ENCODE measurements at places on chromosomes 3 and 15.

DNA sequence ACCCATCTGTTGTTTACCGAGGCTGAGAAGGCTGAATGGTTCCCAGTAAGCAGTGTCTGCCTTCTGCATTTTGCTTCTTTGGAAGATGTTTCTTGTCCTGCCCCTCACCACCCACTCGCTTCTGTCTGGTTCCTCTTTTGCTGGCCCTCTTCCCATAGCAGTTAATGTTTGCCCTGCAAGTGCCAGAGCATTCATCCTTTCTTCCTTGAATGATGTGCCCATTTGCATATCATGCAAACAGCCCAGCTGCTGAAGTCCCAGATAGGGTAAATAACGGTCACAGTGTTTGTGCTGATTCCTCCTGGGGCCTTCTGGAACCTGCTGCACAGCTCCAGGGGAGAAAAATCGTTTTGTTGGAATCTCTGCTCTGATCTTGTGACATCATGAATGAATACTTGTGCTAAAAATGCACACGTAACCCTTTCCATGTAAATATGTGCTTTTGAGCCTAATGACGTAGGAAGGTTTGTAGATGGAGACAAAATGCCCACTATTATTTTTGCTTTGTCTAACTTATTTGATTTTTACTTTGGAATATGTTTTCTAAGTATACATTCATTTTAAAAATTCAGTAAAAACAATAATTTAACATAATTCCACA is 381.0 kb downstream of the SOX2 start:
- DNase-seq: no peak

- DNase-seq: peak; percentile 56
These were observed 1.0 kb upstream of the KLF15 start for GRCh38 chr3:126358038-126358815.

DNA sequence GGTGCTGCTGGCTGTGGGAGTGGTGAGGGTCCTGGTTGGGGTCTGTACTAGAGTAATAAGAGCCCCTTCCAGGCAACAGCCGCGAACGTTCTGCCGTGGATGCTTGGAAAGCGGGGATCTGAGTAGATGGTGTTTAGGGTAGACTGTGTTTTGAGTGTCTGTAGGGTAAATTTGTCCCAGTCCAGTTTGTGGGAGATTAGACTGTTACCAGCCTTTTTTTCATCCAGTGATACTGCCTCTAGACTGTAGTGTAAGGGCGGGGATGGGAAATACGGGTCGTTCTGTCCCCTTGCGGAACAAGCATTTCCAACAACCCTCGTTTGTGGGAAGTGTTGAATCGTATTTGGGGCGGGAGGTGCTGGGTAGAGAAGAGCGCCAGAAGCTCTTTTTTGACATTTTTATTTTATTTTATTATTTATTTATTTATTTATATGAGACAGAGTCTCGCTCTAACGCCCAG is 424 bp downstream of the HAUS2 start:
- no peak for DNase-seq

DNA sequence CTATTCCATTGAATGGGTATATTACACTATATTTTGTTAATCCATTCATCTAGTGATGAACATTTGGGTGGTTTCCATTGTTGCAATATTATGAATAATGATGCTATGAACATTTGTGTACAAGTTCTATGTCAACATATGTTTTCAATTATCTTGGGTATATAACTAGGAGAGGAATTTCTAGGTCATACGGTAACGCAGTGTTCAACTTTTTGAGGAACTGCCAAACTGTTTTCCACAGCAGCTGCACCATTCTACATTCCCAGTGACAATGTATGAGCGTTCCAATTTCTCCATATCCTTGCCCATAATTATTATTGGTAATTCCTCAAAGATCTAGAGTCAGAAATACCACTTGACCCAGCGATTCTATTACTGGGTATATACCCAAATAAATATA is 24.1 kb upstream of the RORA start:
- DNase-seq: no peak

DNA sequence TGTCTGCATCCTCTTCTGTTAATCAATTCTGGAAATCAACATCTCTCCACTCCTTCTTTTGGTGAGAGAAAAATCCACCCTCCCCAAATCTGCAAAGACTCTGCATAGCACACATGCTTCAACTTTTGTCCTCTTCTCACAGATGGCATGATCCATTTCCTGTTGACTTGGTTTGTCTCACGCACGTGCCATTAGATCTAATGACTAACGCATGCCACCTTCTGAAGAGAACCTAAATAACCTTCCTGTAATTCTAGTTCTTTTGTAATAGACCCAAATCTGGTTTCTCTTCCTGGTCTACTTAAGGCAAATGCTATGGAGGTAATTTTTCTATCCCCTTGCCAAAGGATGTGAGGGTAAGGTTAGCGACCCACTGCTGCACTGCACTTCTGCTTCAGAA is 51.0 kb upstream of the ATOSA start:
- no peak for DNase-seq

GRCh38 chr15:78909791-78910228 is 35.0 kb downstream of the CTSH start:
- peak; percentile 66 for DNase-seq

- no peak for DNase-seq
These were observed 114.4 kb downstream of the VGLL4 start for GRCh38 chr3:11529281-11529680.

GRCh38 chr3:79314962-79315361 is 452.8 kb downstream of the ROBO1 start:
- DNase-seq: no peak

DNA sequence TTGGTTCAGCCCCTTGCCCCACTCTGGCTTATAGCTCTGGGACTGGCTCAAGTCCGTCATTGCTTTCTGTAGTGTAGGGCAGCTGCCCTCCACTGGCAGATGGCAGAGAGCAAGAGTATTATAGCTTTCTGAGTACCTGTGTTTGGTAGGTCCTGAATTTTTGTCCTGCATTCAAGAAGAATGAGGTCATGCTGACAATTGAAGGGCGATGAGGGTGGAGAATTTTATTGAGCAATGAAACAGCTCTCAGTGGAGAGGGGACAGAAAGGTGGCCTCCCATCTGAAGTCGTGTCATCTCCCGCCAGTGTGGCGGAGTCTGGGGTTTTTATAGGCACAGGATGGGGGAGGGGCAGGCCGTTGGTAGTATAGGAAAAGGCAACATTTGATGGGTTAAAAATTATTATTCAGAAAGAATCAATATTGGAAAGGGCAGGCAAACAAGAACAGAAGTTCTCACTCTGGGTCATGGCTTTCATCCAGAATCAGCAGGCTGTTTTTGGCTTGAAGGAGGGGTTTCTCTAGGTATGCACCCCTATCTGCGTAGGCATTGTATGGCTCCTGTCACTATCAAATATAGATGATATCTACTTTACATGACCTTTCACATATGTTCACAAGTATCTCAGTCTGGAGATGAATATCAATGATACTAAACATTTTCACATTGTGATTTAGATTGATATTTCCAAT is 1239.7 kb upstream of the ALCAM start:
- no peak for DNase-seq

DNA sequence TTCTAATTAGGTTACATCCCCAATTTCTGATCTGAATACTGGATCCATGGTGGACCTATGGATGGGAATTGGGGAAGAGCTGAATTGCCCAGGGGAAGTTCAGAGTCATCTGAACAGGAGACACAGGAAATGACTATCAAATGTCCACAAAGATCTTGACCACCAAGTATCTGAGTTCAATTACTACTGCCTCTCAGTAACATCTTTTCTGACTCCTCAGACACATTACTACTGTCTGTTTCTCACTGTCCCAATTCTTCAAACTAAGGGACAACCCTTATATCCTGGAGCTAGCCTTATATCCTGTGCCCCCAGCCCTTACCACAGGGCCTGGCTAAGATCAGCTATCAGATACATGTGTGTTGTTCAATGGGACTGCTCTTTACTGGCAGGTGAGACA is 10.1 kb upstream of the IREB2 start:
- no peak for DNase-seq

DNA sequence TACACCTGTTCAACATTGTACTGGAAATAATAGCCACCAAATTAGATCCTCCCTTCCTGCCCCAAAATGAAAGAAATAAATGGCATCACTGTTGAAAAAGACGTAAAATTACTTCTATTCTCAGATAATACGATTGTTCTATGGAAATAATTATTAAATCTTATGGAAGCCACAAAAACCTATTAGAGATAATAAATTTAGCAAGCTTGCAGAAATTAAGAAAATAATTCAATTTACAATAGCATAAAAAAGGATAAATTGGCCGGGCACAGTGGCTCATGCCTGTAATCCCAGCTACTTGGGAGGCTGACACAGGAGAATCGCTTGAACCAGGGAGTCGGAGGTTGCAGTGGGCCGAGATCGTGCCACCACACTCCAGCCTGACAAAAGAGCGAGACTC is 57.8 kb downstream of the PPCDC start:
- no peak for DNase-seq

DNA sequence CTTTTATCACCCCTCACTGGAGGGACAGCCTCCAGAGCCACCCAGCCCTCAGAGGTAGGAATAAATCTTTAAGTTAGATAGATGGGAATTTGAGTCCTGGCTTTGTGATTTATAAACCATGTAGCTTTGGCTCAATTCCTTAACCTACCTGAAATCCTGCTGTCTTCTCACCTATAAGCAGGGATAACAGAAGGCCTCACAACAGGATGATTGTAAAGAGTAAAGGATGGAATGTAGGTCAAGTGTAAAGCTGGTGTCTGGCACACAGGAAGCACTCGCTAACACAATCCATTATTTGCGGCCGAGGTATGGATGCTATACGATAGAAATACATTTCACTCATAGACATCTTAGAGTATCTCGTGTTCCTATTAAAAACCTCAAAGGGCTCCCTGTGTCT is 162.9 kb upstream of the LRTM1 start:
- DNase-seq: no peak

DNA sequence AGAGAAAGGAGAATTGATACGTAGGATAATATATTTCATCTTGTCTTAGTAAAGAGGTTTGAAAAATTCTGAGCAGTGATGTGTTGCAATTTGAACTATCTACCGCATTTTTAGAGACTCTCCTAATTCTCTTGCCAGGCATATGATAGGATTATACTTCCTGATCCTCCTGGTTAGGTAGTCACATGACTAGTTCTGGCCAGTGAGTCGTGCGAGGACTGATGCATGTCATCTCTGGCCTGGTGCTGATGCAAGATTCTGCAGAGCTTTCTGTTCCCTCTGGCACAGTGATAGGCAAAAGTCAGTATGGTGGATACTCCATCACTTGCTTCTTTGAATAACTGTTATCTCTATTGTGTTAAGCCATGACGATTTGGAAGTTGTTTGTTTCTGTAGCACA is 277.6 kb upstream of the NAALADL2 start:
- no peak for DNase-seq

- peak; percentile 62 for DNase-seq
These were observed 23.5 kb downstream of the ZNF80 start for GRCh38 chr3:114213627-114214541.

GRCh38 chr15:45690581-45691260 is 55.9 kb downstream of the SQOR start:
- no peak for DNase-seq

GRCh38 chr3:27554706-27555105 is 70.5 kb upstream of the SLC4A7 start:
- DNase-seq: no peak

GRCh38 chr3:166444756-166445155 is 607.5 kb upstream of the BCHE start:
- no peak for DNase-seq

DNA sequence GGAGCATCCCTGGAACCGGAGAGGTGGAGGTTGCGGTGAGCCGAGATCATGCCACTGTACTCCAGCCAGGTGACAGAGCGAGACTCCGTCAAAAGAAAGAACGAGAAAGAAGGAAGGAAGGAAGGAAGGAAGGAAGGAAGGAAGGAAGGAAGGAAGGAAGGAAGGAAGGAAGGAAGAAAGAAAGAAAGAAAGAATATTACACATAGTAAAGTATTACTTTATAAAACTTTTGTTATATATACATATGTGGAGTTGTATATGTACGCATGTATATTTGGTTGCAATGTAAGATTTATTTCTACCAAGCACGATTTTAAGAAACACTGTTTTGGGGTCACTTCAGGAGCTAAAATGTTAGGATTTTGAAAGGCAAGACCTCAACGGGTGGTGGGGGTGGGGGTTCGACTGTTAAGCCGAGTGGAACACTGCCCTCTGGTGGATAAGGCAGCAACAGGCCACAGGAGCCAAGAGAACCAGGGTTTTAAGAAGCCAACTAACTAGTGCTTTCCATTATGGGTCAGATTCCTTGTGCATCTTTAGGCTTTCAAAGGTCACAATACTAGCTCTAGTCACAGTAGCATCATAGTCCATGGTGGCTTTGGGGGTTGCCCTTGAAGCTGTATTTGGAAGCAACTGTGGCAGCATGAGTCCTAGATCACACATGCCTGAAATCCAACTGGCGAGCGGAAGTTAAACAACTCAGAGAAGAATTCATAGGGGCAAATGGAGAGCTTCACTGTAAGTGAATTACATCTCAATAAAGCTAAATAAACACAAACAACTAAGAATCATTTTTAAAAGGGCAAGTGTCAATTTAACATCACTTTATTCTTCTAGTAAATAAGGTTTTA is 22.5 kb downstream of the GLB1 start:
- DNase-seq: peak; percentile 79

GRCh38 chr15:60362321-60363086 is 35.3 kb downstream of the ANXA2 start:
- no peak for DNase-seq

GRCh38 chr3:57980416-57980815 is 27.8 kb upstream of the FLNB start:
- no peak for DNase-seq

DNA sequence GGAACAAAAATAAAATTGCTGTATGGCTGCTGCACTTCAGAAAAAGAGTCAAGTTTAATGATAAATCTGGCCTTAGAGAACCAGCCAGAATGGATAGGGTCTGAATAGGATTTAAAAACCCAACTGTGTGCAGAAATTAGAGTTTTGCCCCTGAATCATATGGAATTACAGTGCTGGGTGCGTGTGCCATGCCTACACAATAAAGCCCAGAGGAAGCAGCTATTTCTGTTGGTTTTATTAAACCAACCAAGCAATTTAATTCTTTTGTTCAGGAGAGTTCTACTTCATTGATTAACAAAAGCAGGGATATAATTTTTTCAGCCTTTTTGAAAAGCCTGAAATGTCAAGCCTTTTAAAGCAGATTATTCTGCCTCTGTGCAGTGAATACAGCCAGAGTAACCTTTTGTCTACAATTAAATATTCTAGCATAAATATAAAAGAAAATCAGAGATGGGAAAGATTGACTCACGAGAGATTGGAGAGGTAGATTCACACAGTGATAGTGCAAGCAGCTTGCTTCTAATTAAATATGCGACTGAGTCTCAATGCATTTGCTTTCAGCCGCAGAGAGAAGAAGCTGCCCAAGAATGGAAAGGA is 66.7 kb upstream of the DNAJC19 start:
- no peak for DNase-seq

GRCh38 chr3:135103917-135104316 is 308.9 kb downstream of the EPHB1 start:
- no peak for DNase-seq

DNA sequence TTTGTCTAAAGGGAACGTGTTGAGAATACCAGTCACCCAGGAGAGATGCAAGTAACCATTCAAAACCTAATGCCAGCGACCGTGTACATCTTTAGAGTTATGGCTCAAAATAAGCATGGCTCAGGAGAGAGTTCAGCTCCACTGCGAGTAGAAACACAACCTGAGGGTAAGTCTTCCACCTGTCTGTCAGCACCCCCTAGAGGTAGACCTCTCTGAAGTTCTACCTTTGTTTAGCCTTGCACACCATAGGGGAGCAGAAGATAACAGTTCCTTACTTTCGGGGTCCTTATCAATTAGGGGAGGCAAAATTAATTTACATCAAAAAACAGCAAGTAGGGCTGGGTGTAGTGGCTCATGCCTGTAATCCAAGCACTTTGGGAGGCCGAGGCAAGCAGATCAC is 124.4 kb downstream of the HCN4 start:
- DNase-seq: no peak
